ENCODE measurements at places on chromosomes 5 and 9. TPM values are rescaled to one million over a fixed set of nuclear protein-coding genes. Genes with fewer than 3 reads are reported as not detected.
A peak's percentile ranks its signal among the peaks of the same experiment; 100 is the strongest.

GRCh38 chr9:133050142-133050541, 11.6 kb upstream of the CEL start:
- DNase-seq = no peak

- DNase-seq = no peak
Measured at GRCh38 chr5:6773342-6774035, 60.3 kb downstream of the TENT4A start.

DNA sequence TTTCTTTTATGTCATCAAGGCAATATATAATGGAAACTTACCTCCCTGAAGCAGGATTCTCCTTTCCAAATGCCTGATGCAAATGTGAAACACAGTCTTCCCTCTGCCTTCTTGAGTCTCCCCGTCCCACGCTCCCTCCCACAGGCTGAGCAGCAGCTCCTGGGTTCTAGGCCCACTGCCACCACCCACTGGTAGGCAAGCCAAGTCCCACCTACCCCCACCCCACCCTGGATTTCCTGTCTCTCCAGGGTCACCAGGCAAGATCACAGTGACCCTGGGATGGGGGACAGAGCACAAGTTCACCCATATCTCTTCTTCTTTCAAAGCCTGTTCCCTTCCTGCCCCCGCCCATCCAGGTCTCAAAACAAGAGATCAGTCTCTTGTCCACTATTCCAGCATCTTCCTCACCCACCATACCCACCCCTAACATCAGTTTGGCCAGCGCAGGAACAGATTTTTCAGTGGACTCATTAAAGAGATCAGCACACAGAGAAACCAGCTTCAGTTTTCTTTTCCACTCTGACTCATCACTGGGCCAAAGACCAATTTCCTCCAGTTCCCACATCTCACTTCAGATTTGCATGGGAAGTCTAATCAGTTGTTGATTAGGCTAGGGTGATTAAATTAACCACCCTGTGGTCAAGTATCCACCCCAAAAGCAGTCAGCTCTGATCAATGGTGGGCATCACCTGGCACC, 151.5 kb downstream of the ACTL7B start:
- DNase-seq = no peak

- no peak for DNase-seq
Measured at GRCh38 chr9:117276444-117276843, 138.4 kb downstream of the ASTN2 start.

DNA sequence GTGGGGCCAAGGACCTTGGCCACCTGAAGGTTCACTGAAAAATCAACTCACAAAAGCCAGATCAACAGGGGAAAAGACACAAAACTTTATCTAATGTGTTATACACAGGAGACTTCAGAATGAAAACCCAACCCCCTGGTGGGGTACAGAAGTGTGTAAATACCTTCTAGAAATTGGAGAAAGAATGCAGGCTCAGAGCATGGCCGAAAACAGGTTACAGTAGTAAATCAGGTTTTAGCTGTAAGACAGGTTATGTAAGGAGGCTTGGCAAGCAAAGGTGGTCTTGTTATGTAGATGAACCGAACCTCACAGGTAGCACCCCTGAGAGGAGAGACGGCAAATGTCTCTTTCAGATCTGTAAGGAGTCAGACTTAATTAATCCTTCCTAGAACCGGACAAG, 10.0 kb downstream of the CEMIP2 start:
- peak; percentile 78 for DNase-seq

- no peak for DNase-seq
Measured at GRCh38 chr5:54637654-54638053, 120.1 kb downstream of the SNX18 start.

DNA sequence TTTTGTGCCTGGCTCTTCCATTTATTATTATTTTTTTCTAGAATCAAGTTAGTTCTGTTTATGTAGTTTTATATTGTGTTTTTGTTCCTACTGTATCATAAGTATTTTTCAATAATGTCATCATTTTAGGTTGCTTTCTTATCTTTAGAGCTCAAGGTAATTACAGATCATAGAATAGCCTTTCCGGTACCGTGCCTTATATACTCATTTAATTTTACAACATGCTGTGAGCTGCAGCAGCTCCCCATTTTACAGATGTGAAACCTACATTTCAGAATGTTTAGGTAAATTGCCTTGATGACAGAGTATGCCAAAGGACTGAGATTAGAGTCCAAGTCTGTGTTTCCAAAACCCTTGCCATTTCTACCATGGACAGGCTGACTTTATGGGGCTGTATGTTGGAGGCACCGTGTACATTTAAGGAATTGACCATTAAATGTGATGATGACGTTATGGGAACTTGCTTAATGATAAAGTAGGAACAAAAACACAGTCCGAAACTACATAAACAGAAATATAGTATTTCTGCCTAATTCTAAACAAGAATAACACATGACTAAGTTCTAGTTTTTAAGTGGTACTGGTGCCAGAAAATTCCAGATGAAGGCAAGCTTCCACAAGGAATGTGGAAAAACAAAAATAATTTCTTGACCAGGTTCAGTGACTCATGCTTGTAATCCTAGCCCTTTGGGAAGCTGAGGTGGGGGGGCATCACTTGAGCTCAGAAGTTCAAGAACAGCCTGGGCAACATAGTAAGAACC, 97.7 kb downstream of the IQGAP2 start:
- no peak for DNase-seq

DNA sequence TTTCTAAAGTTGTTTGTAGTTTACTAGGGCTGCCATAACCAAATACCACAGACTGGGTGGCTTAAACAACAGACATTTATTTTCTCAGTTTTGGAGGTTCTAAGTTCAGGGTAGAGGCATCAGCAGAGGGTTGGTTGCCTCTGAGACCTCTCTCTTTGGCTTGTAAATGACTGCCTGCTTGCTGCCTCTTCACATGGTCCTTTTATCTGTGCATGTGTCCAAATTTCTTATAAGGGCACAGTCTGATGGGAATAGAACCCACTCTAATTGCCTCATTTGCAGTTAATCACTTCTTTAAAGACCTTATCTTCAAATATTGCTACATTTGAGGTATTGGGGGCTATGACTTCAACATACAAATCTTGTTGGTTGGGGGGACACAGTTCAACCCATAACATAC, 36.8 kb downstream of the GPBP1 start:
- DNase-seq = no peak

DNA sequence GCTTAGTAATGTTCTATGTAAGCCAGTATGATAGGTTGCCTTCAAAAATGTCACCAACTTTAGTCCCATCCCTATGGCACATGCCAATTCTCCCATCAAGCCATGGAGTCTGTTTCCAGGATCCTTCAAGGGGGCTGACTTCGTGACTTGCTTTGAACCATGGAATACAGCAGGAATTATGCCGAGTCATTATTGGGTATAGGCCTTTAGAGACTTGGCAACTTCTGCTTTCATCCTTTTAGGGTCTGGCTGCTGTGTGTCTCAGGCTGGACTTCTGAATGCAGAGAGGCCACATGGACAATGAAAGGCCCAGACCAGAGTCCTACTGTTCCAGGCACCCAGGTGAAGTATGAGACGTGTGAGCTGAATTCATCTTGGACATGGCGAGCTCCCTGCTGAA, 109.8 kb downstream of the DENND1A start:
- DNase-seq = no peak

GRCh38 chr9:136978073-136978864, 965 bp downstream of the PTGDS start:
- DNase-seq = peak; percentile 73

GRCh38 chr9:26770821-26771220, 121.8 kb downstream of the CAAP1 start:
- DNase-seq = no peak

GRCh38 chr5:154493274-154493673, 15.2 kb upstream of the HAND1 start:
- peak; percentile 32 for DNase-seq

- peak; percentile 94 for DNase-seq
Measured at GRCh38 chr5:111742177-111742994, 14.6 kb downstream of the NREP start.

GRCh38 chr9:69307446-69308205, 17.4 kb upstream of the ENTREP1 start:
- peak; percentile 70 for DNase-seq

DNA sequence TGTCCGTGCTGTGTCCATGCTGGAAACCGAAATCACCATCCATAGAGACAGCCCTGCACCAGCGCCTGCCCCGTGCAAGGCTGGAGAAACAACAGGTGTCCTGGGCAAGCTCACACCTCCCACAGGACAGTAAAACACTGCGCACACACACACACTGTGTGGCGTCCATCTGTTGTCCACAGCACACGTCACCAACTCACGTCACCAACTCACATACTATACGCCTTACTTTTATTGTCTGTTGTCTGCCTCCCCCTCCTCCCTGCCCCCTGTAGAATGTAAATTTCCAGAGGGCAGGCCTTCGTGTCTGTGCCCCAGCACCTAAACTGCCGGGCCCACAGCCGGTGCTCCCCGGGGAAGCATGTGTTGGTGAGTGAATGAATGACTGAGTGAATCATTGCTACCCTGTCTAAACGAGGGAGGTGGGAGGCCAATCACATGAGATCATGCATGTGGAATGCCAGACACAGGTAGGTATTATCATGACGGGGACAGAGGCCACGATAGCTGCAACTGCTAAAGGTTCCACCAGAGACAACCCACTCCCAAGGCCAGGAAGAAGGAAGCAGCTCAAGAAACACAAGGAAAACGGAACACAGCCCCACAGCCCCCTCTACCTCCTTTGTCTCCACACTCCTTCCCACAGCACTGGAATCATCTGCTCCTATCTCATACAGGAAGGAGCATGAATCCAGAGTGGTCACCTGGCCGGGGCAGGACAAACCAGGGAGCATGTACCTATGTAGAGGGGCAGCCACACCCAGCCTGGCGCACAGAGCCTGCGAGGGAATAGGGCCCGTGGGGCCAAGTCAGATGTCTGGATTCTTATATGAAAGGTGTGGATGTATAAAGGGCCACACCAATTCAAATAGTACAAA, 41.9 kb downstream of the STK10 start:
- no peak for DNase-seq

DNA sequence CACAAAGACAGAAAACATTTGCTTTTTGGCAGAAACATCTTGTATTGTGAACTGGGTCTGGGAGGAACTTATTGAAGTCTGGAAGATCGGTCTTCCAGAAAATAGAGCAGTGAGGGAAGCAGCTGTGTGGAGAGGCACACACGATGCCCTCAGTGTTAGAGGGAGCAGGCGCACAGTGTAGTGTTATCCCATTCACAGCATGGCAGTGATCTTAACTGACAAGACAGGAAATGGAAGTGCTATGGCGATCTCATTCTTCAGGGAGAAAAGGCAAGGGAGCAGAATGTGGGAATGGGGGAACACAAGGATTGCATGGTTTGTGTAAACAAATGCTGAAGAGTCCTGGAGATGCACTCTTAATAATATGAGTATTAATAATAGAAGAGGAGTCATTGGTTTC, 161.0 kb downstream of the PBX3 start:
- DNase-seq = no peak

GRCh38 chr5:168848569-168848968, 269.4 kb upstream of the PANK3 start:
- DNase-seq = peak; percentile 34

DNA sequence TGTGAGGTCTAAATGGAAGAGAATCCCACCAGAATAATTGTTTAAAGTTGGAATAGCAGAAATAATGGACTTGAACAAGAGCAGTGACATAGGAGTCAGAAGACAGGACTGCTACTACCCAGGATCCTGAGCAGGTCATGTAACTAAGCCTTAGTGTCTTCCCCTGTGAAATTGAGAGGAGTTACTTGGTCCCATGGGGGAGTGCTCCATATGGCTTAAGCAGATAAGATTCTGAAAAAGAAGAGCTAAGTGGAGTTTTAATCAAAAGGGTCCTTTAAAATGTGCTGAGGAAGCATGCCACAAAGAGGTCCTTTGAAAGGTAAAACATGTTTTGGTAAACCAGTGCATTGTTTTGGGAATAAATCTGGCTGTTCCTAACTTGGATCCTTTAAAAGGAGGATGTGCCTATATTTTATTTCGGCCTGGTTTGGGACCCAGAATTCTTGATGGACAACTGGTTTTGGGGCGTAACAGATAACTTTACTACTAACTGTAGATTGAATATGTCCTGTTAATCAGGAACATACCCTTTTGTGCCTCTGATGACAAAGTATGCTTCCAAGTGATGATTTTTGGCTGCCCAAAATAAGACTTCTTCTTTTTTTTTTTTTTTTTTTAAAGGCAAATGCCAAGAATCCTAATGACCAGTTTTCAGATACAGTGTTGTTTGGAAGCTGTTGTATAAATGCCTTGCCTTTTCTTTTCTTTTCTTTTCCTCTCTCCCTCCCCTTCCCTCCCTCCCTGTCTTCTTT, 5.7 kb downstream of the RCL1 start:
- DNase-seq = peak; percentile 38

Gene MYMK
- not detected for polyA plus RNA-seq

Gene WWC1
- polyA plus RNA-seq = 74.4 TPM

Gene NSD1
- polyA plus RNA-seq = 6.0 TPM

Gene SIT1
- 0.32 TPM for polyA plus RNA-seq

Gene GOLM1
- polyA plus RNA-seq = 88.6 TPM

Gene PCDHGA3
- 0.22 TPM for polyA plus RNA-seq

Gene ETF1
- 37.5 TPM for polyA plus RNA-seq

Measured in kidney (tissue), 22 donors.